ENCODE measurements at places on chromosomes 11 and 22.

GRCh38 chr11:78290293-78291176 lies 101.8 kb downstream of the USP35 start:
- DNase-seq, result peak; percentile 89

DNA sequence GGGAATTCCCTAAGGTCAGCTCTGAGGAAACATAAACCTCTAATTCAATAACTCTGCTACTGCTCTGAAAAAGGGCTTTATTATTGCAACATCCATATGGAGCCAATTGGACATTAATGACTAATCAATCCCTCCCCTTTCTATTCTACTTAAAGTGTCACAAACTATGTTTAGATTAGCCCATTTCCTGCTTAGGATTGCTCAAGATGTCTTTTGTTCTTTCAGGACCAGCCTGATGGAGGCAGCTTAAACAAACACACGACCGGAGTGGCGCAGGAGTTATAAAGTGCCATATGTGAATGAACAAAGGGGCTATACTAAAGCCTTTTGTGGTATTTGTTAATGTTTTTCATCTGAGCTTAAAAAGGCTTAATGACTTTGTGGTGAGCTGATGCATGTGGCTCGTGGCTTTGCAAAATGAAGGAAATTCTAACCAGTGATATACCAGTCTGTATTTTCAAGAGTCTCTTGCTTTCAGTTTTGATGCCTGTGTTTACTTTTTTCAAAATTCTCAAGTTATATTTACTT lies 354.4 kb downstream of the SOX6 start:
- peak; percentile 92 for DNase-seq

GRCh38 chr11:72351836-72352235 lies 82.5 kb downstream of the CLPB start:
- DNase-seq, result no peak

DNA sequence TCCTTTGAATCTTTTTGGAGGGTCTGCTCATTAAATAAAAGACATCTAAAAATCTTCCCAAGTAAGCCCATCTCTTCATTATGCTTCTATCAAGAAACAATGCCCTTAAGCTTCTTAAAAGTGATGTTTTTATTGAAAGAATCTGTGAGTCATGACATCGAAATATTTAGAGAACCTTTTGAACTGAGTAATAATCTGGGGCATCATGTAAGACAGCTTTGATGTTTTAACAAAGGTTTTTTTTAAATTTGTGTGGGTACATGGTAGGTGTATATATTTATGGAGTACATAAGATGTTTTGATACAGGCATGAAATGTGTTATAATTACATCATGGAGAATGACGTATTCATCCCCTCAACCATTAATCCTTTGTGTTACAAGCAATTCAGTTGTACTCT lies 46.8 kb downstream of the PLAAT5 start:
- no peak for DNase-seq

DNA sequence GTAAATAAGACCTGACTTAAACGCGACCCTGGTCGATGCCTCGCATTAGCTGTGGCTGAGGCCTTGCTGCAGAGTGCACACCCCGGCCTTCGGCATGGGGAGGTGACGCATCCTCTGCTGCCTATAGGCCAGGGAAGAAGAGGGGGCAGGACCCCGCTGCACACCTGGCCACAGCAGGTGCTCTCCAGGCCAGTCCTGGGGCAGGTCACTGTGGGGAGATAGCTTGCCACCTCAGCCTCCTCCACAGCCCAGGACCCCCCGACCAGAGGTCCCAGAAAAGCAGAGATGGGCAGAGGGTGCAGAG lies 12.7 kb downstream of the LRFN4 start:
- no peak for DNase-seq

DNA sequence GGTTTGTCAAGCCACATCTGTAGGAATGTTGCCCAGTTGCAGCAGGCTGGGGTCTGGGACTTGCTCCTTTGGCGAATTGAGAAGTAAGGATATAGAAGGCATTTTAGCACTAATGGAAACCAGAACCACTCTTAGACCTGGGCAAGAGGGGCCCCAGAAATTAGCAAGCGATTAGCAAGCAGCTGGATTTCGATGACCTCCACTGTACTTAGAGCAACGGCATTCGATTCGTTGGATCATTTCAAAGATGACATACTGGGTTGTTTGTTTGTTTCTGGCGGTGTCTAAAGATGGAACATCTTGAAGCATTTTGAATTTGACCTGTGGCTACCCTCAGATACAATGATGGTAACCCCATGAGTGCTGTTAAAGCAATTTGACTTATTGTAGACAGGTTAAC lies 1.2 kb upstream of the CDPF1 start:
- DNase-seq, result no peak

DNA sequence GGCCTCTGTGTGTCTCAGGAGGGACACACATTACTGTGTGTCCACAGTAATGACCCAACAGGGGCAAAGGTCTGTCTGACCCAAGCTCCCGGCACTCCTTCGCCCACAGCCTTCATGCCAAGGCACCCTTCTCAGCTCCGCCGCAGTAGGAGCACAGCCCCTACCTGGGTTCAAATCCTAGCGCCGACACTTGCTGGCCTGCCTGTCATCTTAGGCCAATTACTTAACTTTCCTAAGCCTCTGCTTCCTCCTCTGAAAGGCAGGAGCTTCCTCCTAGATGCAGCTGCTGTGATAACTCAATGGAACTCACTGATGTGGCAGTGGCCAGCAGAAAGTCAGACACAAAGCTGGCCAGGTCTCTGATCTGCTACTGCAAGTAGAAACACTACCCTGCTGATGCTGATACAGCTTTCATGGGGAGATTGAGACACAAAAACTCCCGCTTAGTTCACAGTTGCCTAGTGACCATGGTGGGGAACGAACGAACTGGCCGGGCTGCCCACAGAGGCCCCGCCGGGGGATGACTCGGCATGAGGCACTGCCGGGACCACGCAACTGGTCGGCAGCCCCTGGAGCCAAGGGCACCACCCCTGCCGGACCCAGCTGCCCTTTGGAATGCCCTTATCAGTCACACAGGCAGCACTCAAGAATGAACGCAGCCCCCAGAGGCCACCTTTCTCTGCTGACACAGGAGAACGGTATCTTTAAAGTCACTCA lies 8.1 kb downstream of the EHD1 start:
- peak; percentile 38 for DNase-seq

GRCh38 chr11:14249121-14249963 lies 109.6 kb downstream of the RRAS2 start:
- DNase-seq, result peak; percentile 43

- no peak for DNase-seq
Measured at GRCh38 chr11:37978647-37979046, 1380.6 kb upstream of the RAG2 start.

DNA sequence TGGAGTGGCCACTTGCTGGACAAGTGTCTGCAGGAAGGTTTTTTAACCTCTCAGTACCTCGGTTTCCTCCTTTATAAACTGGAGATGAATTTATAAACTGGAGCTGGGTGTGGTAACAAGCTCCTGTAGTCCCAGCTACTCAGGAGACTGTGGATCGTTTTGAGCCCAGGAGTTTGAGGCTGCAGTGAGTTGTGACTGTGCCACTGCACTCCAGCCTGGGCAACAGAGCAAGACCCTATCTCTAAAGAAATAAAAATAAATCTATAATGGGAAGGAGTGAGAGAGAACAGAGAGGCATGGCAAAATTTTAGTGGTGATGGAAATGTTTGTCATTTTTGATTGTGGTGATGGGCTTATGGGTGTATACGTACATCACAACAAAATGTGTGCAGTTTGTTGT lies 1.4 kb upstream of the PDGFB start:
- DNase-seq, result no peak

DNA sequence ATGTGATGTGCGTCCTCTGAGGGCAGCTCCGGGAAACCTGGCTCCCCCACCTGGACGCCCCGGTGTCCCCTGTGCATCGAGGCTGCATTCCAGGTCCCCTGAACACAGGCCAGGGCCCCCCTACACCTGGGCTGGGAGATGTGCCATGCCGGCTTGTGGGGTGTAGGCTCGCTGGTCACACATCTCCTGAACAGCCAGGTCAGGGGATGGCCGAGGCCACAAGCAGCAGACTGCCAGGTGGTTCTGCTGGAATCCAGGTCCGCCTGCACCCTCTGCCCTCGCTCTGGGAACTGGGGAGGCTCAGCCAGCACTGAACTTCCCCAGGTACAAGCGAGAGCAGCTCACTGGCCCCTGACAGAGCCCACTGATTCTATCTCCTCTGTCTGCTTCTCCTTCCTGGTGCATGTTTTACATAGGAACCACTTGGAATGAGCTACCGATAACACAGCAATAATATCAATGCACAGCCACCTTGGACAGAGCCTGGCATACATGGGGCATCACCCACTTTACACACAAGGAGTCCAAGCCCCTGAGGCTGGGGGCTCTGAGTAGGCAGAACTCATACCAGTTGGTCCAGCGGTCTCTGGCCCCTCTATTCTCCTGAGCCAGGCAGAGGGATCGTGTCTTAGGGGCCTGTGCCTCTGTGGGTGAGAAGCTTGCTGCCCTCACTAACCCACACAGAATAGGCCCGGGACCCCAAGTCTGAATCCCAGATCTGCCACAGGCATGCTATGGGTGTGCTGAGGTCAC lies 46.8 kb downstream of the TBX1 start:
- no peak for DNase-seq

DNA sequence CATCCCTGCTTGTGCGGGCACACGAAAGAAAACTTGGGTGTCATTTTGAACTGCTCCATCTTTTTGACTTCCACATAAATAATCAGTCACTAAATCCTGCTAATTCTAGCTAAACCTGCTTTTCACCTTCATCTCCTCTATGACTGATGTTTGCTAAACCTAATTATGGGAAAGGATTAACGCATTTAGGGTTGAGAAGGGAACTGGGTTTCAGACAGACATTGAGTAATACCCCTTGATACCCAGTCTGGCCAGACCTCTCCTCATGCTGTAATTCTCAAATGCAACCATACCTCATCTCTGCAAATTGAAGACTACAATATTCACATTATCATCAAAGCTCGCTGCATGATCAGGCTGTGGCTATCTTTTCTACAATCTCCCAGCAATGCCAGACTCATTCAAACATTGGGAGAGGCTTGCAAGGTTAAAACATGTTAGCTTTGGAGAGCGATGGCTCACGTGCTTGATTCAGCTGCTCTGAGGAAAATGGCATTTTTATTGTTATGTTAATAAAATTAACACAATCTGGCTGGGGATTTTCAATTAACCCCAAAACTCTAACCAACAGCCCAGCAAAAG lies 2.4 kb downstream of the HPS4 start:
- DNase-seq, result no peak

DNA sequence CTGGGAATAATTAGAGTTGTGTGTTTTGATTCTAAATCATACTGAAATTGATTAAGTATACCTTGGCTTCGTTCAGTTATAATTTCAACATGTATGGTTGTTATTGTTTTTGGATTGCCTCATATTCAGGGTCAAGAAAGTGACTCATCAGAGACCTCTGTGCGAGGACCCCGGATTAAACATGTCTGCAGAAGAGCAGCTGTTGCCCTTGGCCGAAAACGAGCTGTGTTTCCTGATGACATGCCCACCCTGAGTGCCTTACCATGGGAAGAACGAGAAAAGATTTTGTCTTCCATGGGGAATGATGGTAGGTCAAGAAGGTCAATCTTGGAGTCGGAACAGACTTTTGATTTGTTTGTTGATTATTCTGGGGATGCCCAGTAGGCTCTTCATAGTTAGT lies 40.4 kb downstream of the KMT2A start:
- DNase-seq, result peak; percentile 40

GRCh38 chr11:43905813-43906241 lies 25.2 kb downstream of the ALKBH3 start:
- DNase-seq, result no peak

DNA sequence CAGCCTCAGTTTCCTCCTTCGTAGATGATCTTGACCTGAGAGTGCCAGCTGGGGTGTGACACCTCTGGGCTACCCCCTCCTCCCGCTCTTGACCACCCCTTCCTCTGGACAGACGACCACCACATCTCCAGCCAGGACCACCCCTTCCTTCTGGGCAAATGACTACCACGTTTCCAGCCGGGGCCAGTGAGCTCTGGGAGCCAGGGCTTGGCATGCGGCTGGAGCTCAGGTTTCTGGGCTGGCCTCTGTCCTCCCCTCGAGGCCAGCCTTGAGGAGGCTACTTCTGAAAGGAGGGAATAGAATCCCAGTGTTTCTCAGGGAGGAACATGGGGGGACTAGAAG lies 120.9 kb downstream of the KCNQ1OT1 start:
- no peak for DNase-seq

GRCh38 chr11:64124147-64124546 lies 41.8 kb downstream of the MACROD1 start:
- DNase-seq, result no peak

- DNase-seq, result peak; percentile 85
Measured at GRCh38 chr22:41557401-41558240, 3.2 kb upstream of the CSDC2 start.

DNA sequence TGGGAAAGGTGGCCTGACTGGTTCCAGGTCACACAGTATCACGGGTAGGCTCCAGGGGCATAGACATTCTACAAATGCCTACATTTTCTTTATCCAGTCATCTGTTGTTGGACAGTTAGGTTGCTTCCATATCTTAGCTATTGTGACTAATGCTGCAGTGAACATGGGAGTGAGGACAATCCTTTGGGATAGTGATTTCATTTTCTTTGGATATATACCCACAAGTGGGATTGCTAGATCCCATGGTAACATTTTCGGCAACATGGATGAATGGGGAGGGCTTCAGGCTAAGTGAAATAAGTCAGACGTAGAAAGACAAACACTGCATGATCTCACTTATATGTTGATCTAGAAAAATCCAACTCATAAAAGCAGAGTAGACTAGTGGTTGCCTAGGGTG lies 744.3 kb downstream of the NTM start:
- no peak for DNase-seq

DNA sequence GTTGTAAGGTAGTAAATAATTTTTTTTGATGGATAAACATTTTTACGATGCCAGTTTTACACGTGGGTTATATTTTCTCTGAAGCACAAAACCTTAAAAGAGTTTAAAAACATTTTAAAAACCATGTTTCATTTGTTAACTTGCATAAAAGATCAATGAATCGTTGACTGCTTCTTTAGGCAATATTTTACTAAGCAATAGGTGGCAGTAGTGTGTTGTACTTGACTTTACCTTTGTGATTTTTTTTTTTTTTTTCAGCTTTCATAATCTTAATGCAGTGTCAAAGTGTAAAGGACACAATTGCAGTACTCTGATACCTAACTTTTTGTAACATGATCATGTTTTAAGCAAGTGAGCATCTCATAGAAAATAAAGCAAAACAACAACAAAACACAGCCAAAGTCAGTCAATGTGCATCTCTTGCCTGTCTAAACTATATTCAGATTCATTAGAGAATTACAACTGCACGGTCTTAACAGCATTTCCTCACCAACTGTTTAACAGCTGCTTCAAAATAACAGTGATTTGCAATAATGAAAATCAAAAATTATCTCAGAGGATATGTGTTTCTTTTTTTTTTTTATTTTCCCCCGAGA lies 27.7 kb downstream of the DNAJC24 start:
- DNase-seq, result peak; percentile 24

- no peak for DNase-seq
Measured at GRCh38 chr22:25712661-25713400, 29.2 kb upstream of the MYO18B start.

DNA sequence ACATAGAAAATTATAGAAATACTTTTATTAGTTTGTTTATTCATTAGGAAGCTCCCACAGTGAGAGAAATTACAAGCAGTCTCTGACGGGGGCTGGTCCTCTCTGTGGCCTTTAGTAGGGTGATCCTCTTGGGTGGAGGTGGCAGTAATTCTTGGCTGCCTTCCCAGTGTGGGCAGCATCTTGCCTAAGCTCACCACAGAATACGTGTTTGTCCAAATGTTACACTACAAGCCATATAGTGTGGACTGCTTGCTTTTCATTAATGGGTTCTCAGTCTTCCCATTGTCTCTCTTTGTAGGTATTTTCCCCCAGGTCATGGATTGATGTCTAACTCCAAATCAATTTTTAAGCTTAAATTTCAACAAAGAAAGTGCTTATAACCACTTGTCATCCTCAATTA lies 43.3 kb downstream of the ENDOD1 start:
- no peak for DNase-seq

- DNase-seq, result peak; percentile 78
Measured at GRCh38 chr22:27134315-27134701, 476.9 kb downstream of the MIAT start.

Measured in HCEC 1CT (cell line).